ENCODE measurements at places on chromosomes 11 and 22.

- DNase-seq = no peak
Observed at GRCh38 chr11:94525546-94526324, 13.5 kb downstream of the C11orf97 start.

- DNase-seq = peak; percentile 79
Observed at GRCh38 chr11:65884716-65885092, 3.6 kb downstream of the FIBP start.

DNA sequence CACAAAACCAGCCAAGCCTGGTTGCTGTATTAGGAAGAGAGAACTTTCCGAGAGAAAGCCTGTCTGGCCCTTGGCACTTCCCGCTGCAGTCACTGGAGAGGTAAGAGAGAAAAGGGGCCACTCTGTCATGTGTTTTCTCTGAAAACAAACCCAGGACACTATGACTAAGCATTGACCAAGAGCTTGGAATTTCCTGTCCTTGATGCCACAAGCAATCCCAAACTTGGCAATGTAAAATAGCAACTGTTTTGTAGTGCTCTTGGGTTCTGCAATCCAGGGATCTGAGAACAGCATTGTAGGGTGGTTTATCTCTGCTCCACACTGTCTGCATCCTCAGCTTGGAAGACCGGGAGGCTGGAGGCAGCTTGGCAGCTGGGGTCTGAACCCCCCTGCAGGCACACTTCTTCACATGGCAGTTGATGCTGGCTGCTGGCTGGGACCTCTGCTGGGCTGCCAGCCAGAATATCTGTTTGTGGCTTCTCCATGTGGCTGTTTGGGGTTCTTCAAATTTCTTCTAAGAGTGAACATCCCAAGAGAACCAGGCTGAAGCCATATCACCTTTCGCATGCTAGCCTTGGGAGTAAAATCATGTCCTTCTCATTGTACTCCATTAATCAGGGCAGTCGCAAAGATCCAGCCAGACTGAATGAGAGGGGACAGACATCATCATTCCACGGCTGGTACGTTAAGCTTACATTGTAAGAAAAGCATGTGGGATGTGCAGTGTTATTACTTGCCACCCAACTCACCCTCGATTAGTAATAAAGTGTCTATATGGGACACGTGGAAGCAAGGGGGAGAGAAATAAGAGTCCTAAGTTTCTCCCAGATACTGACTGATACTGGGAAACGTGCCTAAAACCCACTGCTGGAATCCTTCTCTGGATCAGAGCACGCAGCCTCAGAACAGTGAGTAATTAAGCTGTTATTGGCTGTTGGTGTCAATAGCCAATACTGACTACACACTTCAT is 537.4 kb upstream of the B3GAT1 start:
- DNase-seq = no peak

- no peak for DNase-seq
Observed at GRCh38 chr22:31005535-31005934, 36.5 kb downstream of the TUG1 start.

GRCh38 chr11:44766972-44767278 is 40.2 kb downstream of the TSPAN18 start:
- DNase-seq = no peak

DNA sequence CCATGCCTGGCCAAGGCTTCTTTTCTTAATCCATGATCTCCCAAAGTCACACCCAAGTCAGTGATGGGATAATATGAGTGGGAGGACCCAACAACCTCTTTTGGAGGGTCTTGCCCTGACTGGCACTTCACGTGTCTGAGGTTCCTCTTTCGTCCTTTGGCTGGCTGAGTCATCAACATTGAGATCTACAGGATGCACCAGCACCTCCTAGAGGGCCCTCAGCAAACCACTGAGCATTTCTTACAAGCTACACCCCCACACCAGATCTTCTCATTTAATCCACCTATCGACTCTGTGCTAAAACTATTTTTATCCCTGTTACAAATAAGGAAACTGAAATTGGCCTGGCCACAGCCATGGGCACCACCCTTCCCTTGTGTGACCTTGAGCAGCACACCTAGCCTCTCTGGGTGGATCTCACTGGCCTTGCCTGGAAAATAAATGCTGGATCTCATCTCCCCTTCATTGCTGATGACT is 63.4 kb downstream of the FLI1 start:
- DNase-seq = peak; percentile 97

DNA sequence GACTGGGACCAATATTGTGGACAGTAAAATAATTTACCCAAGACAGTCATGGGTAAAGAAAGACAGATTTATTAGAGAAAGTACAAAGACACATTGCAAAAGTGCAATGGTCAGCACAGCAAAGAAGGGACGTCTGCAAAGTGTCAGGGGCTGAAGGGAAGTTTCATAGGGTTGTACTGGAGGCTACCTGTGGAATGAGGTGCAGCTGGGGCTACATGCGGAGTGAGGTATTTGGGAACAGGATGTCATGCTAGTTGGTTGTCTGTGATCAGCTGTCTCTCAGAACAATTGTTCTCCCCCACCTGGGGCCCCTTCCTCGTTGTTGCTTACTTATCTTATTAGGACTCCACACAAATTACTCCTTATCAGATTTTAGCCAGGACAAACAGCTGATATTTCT is 11.4 kb upstream of the APOL3 start:
- no peak for DNase-seq

DNA sequence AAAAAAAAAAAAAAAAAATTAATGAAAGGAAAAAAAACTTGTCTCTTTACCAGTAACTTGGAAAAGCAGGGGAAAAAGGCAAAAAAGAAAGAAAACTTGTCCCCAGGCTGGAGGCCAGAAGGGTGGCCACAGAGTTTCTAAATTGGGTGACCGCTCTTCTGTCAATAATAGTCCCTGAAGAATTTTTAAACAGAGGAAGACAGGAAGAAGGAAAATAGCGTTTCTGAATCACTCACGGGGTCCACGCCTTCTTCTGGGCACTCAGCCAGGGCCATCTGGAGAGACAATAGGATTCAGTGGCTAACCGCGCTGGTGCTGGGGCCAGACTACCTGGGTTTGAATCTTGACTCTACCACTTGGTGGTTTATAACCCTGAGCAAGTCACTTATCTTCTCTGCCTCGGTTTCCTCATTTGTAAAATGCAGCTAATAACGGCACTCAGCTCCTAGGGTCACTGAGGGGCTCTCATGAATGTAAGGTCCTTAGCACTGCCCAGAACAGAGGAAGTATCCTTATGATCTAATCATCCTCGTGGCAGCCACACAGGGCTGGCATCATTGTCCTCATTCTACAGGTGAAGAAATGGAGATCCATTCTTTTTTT is 7.0 kb downstream of the C11orf86 start:
- DNase-seq = peak; percentile 50

- DNase-seq = no peak
Observed at GRCh38 chr11:45171550-45171949, 25.1 kb downstream of the PRDM11 start.

DNA sequence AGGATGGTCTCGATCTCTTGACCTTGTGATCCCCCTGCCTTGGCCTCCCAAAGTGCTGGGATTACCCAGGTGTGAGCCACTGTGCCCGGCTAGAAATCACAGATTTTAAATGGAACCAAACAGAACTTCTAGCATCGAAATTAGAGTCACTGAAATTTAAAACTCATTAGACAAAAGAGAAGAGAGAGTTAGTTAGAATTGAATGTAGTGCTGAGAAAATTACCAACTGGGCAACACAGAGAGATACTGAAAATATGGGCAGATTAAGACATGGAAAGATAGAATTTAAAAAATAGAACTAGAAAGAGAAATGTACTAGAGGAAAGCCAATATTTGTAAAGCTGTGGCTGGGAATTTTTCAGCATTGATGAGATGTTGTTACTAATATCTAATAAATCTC is 217.9 kb downstream of the TBC1D22A start:
- DNase-seq = no peak

DNA sequence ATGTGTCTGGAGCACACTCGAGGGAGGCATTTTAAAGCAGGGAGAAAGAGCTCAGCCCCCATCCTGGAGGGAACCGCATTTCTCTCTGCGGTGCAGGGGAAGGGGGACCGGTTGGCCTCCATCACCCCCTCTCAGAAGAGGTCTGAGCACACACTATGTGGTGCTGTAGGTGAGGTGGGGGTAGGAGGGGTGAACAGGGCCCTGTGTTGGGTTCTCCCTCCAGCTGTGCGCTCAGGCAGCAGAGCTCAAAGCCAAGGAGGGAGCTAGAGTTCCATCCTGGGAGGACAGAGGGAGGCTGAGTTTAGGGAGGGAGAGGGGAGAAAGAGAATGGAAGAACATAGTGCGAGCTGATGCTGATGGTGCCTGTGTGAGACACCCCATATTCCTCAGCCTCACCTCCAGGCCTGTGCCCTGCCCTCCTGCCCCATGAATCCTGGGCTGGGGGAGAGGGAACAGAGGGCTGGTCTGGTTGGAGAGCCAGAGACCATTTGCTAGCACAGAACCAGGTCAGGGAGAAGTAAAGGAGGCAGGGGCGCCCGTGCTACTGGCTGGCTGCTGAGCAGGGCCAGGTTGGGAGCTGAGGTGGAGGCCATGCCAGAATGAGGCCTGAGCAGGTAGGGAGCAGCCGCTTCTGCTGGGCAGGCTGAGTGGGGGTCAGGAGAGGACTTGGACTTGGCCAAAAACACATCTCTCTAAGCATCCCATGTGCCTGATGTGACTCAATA is 43.7 kb downstream of the ALX4 start:
- DNase-seq = no peak

DNA sequence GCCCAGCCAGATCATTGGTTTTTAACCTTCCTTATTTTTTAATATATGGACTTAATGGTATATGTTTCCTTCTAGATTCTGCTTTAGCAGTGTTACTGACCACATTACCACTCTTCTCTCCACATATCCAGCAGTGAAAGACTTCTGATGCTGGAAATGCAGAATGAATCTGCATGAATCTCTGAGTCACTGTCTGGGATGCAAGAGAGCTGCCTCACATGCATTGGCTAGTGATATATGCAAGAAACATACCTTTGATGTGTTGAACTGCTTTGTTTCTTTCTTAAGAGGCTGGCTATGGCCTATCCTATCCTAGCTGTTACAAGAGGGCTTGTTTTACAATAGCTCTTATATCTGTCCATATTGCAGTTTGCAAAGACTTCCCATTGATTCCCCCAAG is 16.6 kb upstream of the AMPD3 start:
- DNase-seq = no peak

DNA sequence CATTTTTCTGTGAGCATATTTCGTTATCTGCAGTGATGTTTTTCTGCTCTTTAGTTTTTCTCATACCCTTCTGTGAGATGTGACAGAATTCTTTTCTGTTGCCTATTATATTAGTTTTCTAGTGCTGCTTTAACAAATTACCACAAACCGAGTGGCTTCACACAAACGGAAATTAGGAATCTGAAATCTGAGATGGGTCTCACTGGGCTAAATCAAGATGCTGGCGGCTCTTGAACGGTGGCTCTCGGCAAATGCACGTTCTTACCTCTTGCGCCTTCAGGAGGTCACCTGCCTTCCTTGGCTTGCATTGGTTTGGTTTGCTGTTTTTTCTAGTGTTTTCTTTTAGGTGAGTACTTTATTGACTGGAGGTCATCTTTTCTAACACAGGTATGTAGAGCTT is 13.0 kb downstream of the ZBED4 start:
- DNase-seq = no peak

- DNase-seq = no peak
Observed at GRCh38 chr11:27139742-27140367, 99.2 kb downstream of the BBOX1 start.

DNA sequence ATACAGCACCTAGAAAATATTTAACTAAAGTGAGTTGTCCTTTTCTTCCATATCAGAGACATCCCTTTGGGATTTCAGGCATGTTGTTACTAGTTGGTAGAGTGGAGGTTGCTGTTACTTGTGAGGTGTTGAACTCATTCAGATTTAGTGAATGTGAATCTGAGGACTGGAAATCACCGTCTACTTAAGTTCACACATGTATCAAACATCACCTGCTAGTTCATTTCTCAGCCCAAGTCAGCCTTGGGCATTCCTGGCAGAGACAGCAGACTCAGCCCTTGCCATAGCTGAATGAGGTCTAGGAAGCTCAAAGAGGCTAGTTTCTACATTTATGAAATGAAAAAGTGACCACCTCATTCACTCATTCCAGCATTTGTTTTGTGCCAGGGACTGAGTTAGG is 9.7 kb downstream of the KDELR3 start:
- no peak for DNase-seq

DNA sequence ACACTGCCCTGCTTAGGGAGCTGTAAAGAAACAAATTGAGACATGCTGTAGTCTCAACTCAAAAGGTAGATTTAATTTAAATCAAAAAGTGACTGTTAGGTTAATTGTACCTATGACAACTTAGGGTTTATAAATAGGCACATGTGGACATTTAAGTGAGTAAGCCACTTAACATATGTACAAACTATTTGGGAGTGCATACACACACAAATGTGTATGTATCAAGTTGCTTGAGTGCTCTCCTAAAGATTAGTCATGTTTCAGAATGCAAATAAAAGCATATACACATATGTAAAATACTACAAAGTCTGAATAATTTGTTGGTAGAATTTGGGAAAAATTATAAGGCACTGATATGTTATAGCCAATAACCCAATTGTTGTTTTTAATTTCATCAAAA is 1435.7 kb downstream of the LRRC4C start:
- no peak for DNase-seq

DNA sequence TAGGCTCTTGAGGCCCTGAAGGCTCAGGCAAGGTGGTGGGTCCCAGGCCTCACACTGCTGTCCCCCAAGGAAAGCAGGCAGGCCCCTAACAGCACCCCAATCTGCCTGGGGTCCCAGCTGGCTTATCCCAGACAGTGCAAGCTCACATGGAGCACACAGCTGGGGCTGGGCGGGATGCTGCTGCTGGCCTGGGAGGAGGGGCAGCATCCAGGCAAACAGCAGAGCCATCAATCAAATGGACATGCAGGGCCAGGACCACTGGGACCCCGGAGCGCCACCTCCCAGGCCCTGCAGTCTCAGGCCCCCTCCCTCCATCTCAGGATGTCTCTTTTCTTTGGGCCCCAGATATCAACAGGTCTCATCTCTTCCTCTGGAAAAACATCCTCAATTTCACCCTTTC is 140.3 kb downstream of the BRD1 start:
- DNase-seq = no peak

- no peak for DNase-seq
Observed at GRCh38 chr11:110230377-110230776, 66.0 kb downstream of the RDX start.

GRCh38 chr11:6812390-6813005 is 13.0 kb upstream of the OR6A2 start:
- DNase-seq = peak; percentile 65

GRCh38 chr11:122732342-122733315 is 77.1 kb downstream of the UBASH3B start:
- no peak for DNase-seq

- DNase-seq = no peak
Observed at GRCh38 chr11:45920531-45921477, 1.7 kb upstream of the LARGE2 start.

All from MM.1S (cell line).